ENCODE measurements at places on chromosomes 2 and 18.

- no peak for DNase-seq
Observed at GRCh38 chr2:7837237-7837760, 844.6 kb upstream of the ID2 start.

DNA sequence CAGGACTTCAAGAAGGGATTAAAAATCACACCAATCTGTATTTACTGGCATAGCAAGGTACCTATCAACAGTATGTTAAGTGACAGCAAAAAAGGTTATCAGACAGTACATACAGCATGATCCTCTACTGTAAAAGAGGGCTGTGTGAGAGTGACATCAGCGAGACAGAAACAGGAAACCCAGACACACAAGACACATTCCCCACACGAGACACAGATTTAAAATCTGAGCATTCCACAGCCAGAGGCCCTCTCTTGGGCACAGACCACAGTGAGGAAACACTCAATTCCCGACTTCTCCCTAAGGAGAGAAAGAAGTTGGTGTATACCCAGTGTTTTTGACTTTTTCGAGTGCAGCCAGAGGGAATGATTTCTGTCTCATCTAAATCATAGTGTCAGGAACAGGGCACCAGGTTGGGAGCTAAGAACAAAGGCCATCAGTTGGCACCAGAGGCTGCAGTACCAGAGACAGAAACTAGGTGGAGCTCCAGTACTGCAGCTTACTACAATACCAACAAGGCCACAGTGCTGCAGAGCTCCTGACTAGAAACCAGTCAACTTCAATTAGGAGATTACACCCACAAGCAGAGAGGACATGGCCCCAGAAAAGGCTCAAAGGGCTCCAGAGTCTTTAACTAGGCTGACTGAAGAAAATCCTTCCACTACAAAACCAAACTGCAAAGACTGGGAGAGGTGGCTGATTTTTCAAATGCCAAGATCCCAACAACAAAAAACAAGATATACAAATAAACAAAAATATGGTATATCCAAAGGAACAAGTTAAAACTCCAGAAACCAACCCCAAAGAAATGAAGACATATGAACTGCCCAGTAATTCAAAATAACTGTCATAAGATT lies 41.0 kb downstream of the UNC50 start:
- DNase-seq = peak; percentile 85

DNA sequence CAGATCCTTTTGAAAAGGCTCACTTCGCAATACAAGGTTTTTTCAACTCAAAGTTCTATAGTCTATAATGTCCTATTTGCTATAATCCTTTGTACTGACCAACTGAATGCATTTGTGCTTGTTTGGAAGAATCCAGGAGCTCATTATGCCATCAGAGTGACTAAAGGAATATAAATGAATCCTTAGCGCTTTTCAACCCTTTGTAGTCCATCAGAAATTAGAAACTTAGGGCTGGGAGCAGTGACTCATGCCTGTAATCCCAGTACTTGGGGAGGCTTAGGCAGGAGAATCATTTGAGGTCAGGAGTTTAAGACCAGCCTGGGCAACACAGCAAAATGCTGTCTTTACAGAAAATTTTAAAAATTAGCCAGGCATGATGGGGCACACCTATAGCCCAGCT lies 330.2 kb upstream of the CHAC2 start:
- no peak for DNase-seq

- DNase-seq = no peak
Observed at GRCh38 chr2:182542501-182543258, 115.8 kb upstream of the PDE1A start.

DNA sequence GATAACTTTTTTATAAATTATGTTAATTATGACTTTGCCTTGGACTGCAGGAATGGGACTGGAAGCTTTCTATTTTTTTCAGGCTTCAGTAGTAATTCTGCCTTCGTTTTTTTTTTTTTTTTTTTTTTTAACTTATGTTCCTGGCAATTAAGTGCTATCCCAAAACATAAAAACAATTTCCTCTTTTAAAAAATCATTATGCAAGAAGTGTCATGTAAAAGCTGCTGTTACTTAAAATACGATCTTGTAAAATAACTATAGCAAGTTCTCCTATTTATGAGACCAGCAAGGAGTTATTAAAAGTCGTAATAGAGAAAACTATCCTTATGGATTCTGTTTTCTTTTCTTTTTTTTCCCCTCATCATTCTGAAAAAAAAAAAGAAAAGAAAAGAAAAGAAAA lies 301.6 kb upstream of the FBXO11 start:
- DNase-seq = no peak

DNA sequence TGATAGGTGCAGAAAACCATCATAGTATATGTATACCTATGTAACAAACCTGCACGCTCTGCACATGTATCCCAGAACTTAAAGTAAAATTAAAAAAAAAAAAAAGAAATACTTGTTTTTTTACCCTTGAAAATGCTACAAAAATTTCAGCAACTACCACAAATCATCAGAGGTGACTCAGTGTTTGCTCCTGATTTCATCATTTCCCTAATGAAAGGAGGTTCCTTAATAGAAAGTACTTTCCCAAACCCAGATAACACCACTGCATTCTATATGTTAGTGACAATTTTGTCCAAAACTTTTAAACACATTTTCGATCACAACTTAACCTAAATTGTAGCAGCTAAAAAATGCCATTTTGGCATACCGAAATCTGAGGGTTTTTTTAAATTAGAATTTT lies 163.3 kb downstream of the SLC39A10 start:
- DNase-seq = no peak

DNA sequence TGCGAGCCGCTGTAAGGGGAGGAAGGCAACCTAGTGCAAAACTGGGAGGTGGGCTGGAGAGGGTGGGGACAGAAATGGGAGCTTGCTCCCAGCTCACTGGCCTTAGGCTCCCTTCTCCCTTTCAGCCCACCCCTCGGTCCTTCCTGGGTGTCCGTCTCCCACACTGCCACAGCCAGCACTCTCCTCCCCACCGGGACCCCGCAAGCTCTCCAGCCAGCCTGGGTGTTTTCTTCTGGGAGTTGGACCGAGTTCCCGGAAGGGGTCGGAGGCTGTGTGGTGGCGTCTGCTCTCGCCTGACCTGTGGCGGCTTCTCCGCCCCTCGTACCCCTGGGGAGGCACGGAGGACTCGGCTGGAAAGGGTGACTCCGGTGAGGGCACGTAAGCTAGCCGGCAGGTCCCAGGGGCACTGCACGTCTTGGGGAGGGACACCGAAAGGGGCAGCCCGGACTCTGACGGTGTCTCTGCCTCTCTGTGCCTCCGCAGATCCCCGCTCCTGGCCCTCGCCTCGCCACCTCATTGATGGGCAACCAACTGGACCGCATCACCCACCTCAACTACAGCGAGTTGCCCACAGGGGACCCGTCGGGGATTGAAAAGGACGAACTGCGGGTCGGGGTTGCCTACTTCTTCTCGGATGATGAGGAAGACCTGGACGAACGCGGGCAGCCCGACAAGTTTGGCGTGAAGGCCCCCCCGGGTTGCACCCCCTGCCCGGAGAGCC lies 1.1 kb downstream of the LRATD1 start:
- no peak for DNase-seq

DNA sequence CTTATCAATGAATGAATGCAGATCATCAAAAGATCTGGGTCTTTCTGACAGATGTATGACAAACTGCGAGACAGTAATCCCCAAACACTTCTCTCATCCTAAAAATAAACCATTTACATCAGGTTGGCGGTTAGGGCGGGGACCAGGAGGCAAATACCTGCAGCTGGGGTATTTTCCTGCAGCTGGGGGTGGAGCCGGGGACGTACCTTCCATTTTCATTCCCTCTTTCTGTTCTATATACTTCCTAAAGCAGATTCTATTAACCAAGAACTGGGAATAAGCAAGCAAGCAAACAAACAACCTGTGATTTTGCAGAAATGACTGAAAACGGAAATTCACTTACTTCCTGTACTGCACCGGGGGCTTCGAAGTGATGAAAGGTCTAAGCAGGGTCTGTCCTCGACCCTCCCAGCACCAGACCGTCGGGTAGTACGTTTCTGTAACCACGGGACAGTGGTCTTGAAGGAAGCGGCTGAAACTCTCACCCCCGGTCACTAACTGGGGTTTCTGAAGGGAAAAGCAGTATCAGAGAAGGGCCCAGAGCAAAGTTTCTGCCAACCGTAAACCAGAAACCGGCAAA lies 1.2 kb downstream of the ABHD3 start:
- DNase-seq = peak; percentile 32

DNA sequence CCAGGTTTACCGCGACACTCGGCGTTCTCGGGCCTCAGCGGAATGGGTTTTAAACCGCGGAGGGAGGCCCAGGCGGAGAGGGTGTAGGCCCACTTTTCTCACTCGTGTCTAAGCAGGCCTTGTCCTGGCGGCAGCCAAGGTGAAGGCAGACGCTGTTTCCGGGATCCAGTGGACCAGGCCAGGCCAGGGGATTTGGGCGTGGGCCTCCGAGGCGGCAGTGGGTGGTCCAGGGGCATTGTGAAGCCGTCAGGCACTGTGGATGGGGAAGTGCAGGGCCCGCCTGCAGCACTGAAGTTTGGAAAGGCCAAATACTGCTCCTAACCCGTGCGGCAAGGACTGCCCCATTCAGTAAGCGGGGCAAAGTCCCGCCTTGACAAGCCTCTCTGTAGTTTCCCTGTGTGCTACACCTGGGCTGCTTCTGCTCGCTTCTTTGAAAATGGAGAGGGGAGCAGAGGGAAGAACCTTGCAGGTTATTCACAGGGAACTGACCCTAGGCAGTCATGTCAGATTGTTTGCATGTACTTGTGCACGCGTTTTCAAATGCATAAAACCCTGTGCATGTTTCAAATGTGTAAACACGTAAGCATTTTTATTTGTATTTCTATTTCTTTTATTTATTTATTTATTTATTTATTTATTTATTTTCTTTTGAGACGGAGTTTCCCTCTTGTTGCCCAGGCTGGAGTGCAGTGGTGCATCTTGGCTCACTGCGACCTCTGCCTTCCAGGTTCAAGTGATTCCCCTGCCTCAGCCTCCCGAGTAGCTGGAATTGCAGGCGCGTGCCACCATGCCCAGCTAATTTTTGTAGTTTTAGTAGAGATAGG lies 7.5 kb upstream of the DLX2 start:
- no peak for DNase-seq

- DNase-seq = no peak
Observed at GRCh38 chr18:79942786-79943607, 8.5 kb downstream of the SLC66A2 start.
